ENCODE measurements at places on chromosomes 1 and 21.

- DNase-seq: no peak
Measured at GRCh38 chr1:170730014-170730413, 66.1 kb downstream of the PRRX1 start.

DNA sequence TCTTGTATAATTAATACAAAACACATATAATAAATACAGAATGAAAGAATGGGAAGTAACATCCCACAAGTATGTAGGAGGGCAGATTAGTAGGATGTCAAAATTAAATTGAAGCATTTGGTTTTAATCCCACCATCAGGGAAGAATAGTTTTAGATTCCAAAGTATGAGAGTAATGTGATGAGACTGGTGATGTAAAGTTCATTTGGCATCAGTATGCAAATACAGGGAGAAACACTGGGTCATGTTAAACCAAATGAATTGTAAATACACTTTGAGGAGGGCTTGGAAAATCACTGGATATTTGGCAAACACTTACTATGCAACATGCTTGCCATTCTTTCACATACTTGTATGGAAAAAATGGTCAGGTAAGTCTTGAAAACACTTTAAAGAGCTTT, 358.8 kb downstream of the DPYD start:
- DNase-seq: no peak

GRCh38 chr1:10920063-10920626, 92.3 kb upstream of the TARDBP start:
- no peak for DNase-seq

GRCh38 chr1:240691501-240691900, 79.5 kb upstream of the GREM2 start:
- DNase-seq: no peak

DNA sequence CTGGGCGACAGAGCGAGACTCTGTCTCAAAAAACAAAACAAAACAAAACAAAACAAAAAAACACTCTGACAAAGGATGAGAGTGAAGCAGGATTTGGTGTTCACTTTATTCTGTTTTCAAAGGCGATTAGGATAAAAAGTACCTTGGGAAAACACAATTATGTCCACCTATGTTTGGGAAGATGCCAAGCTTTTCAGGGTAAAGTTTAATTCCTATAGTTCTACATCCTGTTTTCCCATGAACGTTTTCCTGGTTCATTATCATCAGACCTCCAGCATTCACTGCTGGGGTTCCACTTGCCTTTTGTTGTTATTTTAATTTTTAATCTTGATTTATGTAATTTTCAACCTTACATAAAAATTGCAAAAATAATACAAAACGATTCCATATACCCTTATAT, 4.9 kb upstream of the NID1 start:
- DNase-seq: no peak

DNA sequence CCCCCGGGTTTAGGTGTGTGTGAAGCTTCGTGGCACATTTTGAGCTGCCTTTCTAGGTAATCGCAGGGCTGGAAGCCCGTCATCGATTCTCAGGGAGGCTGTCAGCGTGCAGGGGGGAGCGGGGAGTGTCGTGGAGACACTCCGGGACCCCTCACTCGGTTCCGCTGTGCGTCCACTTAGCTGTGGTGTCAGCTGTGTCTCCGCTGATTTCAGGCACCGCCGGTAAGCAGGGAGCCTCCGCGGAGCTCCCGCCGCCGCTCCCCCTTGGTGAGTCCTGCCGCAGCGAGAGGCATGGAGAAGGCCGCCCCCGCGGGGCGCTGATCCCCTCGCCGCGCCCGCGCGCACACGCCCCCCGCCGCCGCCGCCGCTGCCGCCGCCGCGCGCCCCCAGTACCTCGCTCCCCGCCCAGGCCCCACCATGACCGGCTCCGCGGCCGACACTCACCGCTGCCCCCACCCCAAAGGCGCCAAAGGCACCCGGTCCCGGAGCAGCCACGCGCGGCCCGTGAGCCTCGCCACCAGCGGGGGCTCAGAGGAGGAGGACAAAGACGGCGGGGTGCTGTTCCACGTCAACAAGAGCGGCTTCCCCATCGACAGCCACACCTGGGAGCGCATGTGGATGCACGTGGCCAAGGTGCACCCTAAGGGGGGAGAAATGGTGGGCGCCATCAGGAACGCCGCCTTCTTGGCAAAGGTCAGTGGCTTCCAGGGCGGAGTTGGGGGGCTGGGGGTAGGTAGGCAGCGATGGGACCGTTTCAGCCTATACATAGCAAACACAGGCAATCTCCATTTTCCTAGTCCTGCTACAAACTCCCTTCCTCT, 995 bp downstream of the VASH2 start:
- no peak for DNase-seq

Measured in T-helper 1 cell (primary cell).